ENCODE measurements at places on chromosomes 1 and 21.

GRCh38 chr1:4711416-4712275, 57.2 kb downstream of the AJAP1 start:
- DNase-seq = no peak

DNA sequence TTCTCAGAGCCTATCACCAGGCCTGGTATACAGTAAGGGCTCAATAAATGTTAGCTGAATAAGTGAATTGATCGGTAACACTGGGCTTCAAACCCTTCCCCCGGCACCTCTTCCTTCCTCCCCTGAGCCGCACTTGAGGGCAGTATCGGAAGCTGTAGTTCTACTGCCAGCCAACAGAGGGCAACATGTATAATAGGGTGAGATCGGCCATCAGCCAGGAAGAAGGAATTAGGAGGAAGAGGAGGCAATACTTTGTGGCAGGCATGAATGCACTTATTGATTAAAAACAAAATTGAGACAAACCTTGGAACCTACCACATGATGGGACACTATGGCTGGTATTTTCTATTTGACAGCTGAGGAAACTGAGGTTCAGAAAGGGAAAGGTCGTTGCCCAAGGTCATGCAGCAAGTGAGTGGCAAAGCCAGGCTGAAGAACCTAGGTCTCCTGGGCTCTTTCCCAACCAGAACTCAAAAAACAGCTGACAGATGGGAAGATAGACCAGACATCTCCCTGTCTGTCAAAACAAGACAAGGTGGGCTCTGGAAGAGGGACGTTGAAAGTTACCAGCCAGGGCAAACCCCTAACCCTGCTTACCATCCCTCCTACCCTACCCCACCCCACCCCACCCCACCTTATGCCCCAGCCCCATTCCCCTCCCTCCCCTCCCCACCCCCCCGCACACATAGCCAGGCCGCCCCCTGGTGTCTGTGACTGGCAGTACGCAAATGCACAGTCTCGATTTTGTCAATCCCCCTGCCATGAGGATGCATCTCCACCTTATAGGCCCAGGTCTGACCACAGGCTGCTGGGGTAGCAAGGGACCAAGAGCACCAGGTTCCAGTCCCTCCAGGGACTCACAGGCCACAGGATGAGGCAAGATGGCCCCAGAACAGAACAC, 107.3 kb upstream of the RUNX3 start:
- DNase-seq = peak; percentile 39

- DNase-seq = no peak
Measured at GRCh38 chr1:38243106-38243505, 196.5 kb upstream of the POU3F1 start.

DNA sequence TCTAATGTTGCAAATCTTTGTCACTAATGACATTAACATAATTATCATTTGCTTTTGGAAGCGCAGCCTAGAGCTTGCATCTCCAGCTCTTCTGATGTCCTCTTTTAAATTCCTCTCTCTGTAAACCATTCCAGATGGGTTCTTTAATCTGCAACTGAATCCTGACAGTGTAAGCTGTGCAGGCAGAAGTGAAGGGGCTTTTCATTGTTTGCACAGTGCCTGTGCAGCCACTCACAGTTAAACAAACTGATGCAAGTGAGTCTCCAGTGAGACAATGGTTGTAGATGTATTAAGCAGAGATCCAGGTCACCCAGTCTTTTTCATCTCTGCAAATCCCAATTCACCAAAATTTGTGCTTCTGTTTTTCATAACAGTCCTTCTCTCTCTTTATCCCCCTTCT, 22.5 kb upstream of the FCRL5 start:
- DNase-seq = no peak

- no peak for DNase-seq
Measured at GRCh38 chr1:118945489-118945888, 42.7 kb downstream of the TBX15 start.

Measured in central memory CD8-positive, alpha-beta T cell (primary cell).